ENCODE measurements at places on chromosomes 16 and 17.

DNA sequence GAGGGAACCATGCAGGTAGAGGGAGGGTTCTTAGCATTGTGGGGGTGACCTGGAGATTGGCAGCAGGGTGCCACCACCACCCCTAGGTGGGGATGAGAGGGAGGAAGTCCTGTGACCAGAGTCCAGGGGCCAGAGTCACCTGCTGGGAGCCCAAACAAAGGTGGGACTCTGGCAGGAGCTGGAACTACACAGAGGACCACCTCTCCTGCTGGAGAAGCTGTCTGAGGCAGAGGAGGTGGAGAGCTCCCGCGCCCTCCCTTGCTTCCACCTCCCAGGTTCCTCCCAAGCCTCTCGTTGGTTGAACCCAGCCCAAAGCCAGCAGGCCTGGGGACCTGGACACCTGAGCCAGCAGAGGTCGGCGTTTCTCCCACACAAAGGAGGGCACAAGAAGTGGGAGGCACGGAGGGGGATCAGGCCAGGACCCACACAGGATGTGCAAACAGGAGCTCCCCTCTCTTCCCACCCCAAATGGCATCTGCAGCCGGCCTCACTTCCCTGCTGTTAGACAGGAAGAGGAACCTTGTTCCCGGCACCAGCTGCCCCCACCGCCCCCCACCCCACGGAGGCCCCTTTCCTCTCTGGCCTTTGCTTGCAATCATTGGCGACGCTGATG, 154.6 kb downstream of the SEC14L1 start:
- no peak for DNase-seq

GRCh38 chr16:1630450-1631213, 18.5 kb downstream of the CRAMP1 start:
- no peak for DNase-seq

DNA sequence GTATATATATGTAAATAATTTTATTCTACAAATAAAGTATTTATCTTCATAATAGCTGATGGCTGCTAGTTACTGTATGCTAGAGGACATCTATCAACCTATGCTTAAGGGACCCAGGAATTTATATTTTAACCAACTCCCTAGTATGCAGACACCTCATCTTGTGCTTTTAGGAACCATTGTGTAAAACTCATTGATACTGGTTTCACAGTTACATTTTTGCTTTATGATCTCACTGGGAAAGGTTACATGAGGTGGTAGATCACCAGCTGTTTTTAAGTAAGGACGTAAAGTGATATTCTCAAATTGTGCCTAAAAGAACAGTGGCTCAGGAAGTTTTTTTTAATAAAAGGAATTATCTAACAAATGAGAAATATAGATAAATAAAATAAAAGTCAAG, 56.4 kb downstream of the VMP1 start:
- DNase-seq: no peak

DNA sequence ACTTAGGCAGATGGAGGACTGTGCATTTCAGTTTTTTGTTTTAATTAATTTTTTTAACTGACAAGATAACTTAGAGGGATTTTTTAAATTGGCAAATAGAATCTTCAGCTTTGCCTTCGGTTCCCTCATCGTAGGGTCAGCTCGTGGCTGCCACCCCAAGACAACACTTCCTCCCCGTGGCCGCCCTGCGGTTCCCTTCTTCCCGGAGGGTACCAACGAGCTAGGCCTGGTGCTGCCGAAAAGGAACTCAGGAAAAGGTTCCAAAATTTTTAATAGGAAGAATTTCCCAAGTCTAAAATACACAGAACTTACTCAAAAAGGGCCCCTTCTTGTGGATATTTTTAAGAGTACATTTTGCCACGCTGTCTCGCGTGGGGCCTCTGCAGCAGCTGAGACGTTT, 210.4 kb upstream of the CHMP6 start:
- DNase-seq: no peak

GRCh38 chr16:75566758-75567255, 628 bp downstream of the GABARAPL2 start:
- DNase-seq: peak; percentile 34

DNA sequence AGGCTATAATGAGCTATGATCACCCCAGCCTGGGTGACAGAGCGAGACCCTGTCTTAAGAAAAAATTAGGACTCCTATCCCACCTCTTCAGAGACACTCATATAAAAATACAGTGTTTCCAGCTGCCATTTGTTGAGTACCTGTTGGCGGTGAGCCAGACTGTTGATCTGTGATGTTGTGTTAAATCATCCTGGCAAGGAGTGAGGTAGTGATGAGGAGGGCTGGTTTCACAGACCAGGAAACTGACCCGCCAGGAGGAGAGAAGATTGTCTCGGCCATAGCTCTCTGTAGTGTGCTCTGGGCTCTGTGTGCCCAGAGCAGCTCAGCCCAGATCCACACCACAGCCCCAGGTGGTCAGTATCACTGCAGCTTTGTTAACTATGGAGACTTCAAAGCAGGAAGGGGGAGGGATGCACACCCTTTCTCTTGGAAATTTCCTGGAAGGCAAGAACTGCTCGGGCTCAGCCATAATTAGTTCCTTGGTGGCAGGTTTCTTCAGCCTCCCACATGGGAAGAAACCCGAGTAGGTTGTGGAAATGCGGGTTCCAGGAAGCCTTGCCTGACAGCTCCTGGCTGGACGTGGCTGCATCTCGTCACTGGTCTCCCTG, 343.0 kb downstream of the SNX29 start:
- DNase-seq: no peak

DNA sequence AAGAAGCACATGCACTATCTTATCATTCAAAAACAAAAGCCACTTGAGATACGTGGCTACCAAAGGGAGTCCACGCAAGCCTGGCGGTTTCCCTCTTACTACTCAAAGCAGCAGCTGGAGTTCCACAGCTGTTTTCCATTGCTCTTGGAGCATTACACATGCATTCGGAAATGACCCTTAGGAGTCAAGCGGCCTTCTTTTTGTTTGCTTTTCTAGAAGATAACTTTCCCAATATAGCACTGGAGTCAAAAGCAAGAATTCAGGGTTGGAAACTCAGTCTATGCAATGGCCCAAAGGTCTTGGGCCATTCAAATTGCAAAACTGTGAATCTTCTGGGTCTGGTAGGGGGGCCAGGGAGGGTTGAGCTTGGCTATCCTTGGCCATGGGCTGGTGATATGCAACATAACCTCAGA, 97.8 kb upstream of the MAF start:
- no peak for DNase-seq

GRCh38 chr16:50667497-50668367, 13.4 kb downstream of the SNX20 start:
- no peak for DNase-seq

GRCh38 chr16:4882633-4883285, 35.5 kb downstream of the UBN1 start:
- no peak for DNase-seq

- DNase-seq: no peak
Observed at GRCh38 chr17:41278176-41278955, 2.9 kb downstream of the KRTAP9-7 start.

DNA sequence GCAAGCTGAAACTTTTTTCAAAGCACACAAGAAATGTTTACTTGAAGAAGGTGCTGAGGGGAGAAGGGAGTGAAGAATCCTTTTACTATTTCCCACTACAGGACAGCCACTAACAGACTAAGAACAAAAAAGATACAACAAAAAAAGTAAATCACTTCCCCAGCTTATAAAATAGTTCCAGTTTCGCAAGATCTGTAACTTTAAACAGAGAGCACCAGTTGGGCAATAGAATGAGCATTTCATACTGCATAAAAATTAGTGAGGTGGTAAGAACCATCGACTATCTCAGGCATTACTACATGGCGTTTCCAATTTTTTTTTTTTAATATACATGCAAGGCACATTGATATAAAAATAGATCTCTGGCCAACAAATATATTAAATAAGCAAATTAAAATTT, 11.1 kb downstream of the CRYBA1 start:
- no peak for DNase-seq

DNA sequence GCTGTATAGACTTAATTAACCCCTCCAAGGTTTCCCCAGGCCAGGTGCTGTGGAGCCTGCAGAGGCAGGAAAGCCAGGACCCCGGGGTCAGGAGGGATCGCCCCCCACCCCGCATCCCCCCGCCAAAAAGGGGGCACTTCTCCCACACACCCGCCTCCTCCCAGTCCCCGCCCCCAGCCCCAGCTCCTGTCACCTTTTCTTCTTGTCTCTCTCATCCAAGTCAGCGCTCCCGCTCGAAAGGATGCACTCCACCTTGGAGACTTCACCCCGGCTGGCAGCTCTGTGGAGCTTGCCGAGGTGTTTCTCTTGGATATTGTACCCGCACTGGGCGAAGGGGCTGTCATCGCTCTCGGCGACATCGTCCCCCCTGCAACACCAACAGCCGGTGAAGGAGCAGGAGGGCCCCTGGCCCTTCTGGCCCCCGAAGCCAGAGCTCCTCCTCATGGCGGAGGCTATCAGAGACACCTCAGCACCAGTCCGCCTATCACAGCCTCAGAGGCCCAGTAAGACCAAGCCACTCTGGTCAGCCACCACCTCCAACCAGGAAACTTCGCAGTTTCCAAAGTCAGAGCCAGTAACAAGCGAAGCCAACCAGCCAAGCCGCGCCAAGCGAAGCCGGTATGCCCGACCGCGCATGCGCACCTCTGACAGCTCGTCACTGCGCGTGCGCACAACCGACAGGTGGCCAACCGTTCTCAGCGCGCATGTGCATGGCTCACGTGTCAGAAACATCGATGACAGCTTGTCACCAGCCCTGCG, 52.5 kb downstream of the SHCBP1 start:
- no peak for DNase-seq

- no peak for DNase-seq
Observed at GRCh38 chr16:84820305-84820684, 510 bp downstream of the CRISPLD2 start.

DNA sequence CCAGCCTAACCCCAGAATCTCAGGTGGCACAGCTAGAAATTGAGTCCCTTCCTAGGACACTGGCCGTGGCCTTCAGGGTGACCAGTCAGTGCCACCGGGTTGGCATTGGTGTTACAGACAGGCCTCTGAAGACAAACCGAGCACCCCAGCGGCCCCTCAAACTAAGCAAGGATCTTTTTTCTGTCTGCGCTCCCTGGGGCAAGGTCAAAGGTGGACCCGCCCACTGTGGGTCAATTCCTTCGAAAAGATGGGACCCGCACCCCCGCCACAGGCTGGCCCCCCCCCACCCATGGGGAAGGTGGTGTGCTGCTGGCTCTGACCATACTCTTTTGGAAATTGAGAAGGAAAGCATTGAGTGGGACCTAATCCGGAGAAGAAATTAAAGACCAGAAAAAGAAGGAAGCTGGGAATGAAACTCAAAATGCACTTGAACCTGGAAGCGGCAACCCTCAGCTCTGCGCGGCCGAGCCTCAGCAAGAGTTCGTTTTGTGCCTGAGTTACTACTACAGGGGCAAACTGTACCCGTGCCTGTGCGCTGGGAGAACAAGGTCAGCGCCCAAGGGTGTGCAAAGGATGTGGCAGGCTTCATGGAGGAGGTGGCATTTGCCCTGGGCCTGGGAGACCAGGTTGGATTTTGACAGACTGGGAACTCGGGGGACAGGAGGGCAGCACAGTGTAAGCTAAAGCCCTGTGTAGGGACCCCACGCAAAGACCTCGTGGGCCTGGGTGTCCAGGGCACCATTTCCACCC, 20.4 kb downstream of the TMC6 start:
- no peak for DNase-seq

DNA sequence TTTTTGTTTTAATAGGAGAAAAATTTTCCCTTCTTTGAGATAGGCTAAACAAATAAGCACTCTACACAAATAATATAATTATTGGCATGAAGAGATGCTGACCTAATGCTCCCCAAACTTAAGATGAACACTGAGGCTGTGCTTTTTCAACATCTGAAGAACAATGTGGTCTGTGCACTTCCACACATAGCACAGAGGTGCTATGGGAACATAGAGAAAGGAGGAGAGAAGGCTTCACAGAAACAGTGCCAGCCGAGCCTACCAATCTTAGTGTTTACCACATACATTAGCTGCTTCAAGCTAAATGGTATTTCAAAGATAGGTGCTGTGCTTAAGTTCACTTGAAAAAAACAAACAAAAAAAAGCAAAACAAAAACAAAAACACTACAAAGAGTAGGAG, 72.4 kb downstream of the MYH10 start:
- DNase-seq: no peak

DNA sequence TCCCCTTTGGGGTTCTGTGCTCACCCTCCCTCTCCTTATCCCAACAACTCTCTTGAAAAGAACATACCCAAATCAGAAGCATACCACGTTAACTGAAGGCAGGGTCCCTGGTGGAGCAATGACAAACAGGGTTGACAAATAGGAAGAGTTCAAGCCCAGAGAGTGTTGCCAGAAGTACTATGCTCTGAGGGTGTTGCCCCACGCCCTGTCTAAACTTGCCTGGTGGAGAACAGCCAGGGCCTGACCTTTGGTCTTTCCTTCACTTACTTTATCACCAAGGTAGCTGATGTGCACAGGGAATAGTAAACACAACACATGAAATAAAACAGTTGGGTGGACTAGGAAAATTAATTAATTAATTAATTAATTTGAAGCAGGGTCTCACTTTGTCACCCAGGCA, 23.3 kb downstream of the ZNF75A start:
- no peak for DNase-seq

GRCh38 chr16:7090628-7091115, 242.0 kb upstream of the RBFOX1 start:
- no peak for DNase-seq

DNA sequence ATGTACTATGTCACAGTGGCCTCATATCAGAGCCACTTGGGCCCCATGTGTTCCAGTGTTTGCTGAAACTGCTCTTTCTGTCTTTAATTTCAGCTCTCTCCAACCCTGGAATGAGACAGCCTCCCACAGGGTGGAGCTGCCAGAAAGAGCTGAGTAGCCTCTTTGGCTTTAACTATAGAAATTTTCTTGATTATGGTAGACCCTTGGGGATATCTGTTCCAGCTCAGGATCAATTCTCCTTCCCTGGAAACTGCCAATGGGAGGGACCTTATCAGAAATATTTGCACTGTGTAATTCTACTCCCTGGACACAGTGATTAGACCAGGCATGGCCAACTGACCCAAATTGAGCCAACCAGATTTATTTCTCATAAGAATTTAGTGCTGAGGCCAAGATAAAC, 39.0 kb upstream of the KDM8 start:
- no peak for DNase-seq

- peak; percentile 29 for DNase-seq
Observed at GRCh38 chr16:16025214-16025968, 76.0 kb downstream of the ABCC1 start.

DNA sequence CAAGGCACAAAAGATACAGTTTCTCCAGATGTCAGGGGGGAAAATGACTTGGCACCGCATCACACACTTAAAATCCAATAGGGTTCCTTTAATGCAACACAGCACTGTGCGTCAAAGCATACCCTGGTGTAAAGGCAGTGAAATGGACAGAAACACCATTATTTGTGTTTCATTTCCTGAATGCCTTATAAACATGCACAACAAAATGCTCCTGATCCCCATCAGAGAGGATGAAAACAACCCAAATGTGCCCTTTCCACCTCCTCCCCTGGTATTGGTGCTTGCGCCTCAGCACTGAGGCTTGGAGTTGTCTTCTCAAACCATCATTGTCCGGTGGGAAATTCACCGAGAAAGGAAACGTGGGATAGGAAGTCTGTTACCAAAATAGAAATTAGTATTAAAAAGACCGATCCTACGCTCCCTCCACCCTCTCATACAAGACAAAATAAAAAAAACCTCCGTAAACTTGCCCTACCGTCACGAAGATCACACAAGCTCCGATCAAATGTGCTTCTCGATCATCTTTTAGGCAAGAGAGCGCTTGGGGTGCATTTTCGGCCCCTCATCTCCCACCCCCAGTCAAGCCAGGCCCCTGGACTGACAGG, 722 bp downstream of the CDC27 start:
- DNase-seq: peak; percentile 15
